ENCODE measurements at places on chromosomes 3 and 15.

DNA sequence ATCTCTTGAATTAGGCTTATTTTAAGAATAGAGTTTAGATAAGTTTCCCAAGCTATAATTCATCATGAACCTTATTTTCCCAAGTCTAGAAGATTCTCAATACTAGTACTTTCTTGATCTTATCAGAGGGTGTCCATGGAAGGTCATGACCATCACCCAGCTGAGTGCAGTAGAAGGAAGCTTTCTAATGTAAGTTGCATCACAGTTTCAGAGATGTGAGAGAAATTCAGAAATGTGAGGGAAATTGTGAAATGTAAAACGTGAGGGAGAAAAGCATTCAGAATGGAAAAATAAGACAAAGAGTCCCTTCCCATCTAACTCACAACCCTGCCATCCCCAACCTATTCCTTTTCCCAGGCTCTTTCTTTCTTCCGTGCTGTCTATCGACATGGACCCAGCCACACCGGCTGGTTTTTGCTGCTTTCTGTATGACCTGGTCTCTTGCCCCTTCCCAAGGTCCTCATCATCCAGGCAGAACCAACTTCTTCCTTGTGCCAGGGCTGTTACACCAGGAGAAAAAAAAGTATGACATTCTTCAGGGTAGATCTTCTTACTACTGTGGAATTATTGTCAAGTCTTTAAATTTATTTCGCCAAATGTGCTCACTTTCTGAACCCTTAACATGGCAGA is 6.7 kb downstream of the CAPN3 start:
- DNase-seq = no peak

DNA sequence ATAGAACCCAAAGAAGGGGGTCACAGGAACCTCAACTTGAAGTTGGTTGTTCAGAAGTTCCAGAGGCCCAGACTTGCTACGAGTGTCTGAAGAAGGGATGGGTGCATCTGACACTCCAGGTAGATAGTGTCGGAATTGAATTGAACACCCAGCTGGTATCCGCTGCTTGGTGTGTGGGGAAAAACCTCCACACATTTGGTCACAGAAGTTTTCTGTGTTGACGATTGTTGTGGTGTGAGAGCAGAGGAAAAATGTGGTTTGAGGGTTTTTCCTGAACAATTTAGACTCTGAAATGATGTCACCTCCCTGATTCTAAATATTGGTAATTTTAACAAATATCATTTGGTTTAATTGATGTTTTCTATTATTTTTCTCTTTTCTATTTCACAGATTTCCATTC is 218.8 kb upstream of the CTNNB1 start:
- no peak for DNase-seq

DNA sequence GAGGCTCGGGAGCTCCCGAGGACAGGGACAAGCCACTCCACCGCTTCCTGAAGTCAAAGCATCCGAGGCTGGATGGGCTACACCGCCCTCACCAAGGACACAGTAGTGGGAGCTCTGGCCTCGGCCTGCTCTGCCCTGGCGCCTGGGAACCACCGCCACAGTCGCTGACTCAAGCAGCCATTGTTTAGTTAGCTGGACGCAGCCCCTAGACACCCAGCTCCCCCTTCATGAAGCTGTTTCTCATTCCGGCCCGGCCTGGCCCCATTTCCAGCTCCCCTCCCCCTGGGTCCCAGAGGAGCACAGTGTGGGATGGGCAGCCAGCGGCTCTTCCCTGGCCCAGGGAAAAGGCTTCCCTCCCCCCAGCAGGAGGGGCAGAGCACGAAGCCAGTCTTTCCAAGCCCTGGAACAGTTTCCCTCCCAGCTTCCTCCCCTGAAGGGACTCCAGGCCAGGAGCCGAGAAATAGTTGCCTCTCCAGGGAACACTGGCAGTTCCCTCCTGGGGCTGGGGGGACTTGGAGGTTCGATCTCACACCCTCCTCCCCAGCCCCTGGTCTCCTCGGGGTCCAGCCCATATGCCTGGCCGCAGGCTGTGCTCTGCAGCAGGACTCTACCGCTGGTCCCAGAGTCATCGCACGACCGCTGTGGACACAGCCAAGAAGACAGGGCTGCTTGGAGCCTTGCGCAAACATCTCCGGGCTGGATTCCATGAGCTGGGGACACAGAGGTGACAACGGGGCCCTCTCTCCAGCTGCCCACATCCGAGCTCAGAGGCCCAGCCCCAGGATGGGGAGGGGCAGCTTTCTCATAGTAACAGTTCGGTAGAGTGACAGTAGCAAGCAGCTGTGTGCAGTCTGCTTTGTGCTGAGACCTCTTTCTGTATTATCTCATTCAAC is 10.0 kb downstream of the PLXND1 start:
- no peak for DNase-seq

DNA sequence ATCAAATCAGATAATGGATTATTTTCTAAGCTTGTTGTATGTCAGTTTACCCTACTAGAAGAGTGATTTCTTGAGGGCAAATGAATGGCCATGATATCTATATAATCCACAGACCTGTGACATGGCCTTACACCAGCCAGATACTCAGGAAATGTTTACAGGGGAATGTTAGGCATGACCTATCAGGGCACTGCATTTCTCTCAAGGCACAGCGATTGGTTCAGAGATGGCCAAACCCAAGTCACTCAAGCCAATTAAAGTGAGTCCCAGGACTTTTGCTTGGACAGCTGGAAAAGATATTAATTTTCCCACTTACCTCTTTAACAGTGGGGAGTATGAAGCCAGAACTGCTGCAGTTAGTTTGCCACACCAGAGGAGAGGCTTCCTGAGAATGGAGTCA is 28.7 kb upstream of the GATA2 start:
- DNase-seq = no peak

DNA sequence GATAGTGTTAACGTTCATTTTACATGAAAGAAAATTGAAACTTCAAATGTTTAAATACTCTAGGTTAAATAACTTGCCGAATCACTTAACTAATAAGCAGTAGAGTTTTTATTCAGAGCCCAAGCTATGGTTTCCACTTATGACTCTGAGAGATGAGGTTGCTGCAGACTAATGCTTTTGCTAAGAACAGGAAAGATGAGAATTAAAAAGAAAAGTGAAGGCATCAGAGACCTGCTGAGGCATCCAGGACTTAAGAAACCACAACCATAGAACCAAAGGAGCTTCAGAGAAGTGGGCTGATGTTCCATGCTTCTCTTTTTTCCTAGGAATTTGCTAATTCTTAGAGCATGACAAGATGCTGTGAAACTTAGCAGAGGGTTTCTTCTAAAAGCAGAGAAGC is 9.5 kb downstream of the HMG20A start:
- DNase-seq = no peak

DNA sequence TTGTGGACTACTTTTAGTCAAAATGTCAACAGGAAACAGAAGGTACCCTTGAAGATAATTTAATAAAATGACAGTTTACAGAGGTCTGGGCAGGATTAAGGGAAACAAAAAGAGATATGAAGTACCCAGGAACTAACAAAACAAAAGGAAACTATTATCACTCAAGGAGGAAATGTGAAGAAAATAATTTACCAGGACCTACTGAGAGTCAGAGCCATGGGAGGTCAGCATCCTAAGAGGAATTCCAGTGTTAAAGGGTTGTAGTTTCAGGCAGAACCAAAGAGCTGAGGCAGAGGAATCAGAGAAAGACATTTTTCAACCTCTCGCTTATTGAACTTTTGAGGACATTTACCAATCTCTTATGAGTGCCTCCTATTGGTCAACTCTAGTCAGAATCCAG is 408.9 kb upstream of the CBLB start:
- DNase-seq = no peak
